ENCODE measurements at places on chromosomes 2 and 18.

- no peak for DNase-seq
Measured at GRCh38 chr2:162254236-162254871, 11.1 kb upstream of the FAP start.

GRCh38 chr2:139165041-139165440 lies 384.9 kb upstream of the NXPH2 start:
- DNase-seq, result no peak

GRCh38 chr2:237432484-237433092 lies 18.6 kb upstream of the COL6A3 start:
- DNase-seq, result no peak

DNA sequence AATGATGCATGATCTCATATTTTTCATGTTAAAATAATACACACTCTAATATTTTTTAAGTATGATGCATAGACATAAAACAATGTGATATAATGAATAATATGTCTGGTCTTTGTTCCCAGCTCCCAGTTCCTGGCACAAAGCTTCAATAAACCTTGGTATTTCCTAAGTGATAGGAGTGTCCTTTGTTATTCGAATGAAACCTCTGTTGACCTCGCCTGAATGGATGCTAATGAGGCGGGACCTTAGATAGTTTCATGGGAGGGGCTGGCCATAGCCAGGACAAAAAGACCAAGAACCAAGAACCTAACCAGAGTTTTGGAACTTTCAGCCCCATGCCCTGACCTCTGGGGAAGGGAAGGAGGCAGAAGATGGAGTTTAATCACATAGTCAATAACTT lies 257.7 kb upstream of the COPS8 start:
- DNase-seq, result no peak

DNA sequence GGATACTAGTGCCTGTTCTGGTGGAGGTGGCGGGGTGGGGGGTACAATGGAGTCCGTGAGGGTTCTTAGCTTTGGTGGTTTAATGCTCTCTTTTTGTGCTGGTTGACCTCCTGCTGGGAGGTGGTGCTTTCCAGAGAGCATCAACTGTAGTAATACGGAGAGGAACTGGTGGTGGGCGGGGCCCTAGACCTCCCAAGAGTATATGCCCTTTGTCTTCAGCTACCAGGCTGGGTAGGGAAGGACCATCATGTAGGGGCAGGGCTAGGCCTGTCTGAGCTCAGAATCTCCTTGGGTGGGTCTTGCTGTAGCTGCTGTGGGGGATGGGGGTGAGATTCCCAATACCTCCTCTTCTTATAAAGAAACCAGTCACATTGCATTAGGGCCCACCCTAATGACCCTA lies 27.1 kb downstream of the CAMKMT start:
- DNase-seq, result no peak

- no peak for DNase-seq
Measured at GRCh38 chr2:222332116-222332515, 33.3 kb upstream of the PAX3 start.

DNA sequence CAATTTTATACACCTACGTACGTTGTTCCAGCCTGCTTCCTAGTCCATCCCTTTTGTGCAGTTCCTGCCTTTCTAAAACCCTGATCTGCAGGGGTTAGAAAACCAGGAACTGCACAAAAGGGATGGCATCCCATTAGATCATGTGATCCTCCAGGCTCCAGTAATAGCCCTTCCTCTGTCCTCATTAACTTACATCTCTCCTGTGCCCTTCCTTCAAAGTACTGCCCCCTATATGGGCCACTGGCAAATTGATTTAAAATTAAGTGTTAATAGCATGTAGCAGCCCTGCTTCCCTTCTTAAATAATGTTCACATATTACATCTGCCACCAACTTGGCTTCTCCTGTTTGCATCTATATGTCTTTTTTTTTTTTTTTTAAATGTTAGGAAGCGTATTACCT lies 61.3 kb upstream of the NXPH2 start:
- no peak for DNase-seq

DNA sequence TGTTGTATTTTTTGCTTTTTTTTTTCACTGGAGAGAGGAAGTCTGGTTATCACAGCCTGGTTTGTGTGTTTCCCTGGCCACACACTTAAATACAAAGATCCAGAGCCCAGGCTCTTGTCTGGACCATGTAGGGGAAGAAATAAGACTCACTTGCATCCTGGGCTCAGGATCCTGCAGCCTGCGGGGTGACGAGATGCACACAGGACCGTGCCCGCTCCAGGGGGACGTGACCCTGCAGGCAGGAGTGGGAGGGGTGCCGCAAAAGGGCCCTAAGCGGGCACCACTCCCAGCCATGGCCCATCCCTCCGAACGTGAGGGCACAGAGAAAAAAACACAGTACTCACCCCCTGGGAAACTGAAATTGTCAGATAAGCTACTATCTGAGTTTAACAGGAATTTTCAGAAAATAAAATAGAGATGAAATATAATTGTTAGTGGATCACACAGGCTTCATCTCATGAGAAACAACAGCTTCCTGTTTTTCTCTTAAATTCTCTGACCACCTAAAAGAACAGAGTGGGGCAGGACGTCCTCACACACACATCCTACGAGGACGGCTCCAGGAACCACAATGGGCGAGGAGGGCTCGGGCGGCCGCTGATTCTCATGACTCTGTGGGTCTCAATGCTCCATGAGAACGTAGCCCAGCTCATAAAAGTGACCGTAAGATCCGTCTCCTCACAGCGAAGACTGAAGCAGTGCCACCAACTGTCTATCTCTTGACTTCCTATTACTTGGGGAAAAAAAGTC lies 142.6 kb upstream of the ALKAL2 start:
- no peak for DNase-seq

DNA sequence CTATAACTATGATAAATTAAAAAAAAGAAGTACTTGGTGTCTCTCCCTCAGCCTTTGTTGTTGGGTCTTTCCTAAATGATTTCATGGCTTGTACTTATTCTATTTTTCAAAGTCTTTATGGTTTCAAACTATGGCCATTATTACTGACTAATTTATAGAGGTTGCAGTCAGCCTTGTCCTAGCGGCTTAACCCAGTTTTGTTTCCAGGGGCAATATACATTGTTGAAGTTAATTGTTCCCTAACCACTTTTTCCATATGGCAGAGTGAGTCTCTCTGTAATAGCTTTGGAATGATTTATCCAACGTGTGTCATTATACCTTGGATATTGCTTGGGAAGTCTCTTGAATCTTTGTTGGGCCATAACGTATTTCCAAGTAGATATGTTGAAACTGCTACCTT lies 408.8 kb downstream of the HRH4 start:
- DNase-seq, result no peak
